Psoas muscle (tissue), 8 donors: ENCODE measurements at places on chromosomes 3 and 15. TPM values are rescaled to one million over a fixed set of nuclear protein-coding genes. Genes with fewer than 3 reads are reported as not detected.

DNA sequence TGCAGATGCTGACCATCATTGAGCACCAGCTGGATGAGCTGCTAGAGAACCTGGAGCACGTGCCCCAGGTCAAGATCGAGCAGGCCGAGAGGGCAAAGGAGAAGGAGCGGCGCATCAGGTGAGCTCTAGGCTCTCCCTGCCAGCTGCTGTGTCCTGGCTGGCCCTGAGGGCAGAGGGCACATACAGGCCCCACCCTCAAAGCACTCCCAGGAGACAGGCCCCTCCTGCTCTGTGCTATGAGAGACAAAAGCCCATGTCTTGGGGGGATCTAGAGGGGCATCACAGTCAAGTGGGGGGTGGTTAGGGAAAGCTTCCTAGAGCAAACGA lies 39.5 kb downstream of the CFAP100 start:
- no peaks in the 10 kb centered on the region for H3K27me3 ChIP-seq
- DNase-seq: no peak
- no peaks in the 10 kb centered on the region for H3K36me3 ChIP-seq
- H3K27ac ChIP-seq: no peak overlapping the region
- H3K4me1 ChIP-seq: peaks cover 6% of the 10 kb centered on the region

- H3K4me3 ChIP-seq: no peak overlapping the region
- H3K4me1 ChIP-seq: no peaks in the 10 kb centered on the region
- H3K27ac ChIP-seq: no peak overlapping the region
- no peak for DNase-seq
- no peaks in the 10 kb centered on the region for H3K27me3 ChIP-seq
Measured at GRCh38 chr15:67972377-67972776, 81.7 kb upstream of the PIAS1 start.

GRCh38 chr15:92117261-92117731 lies 263.8 kb downstream of the SLCO3A1 start:
- H3K36me3 ChIP-seq: no peaks in the 10 kb centered on the region
- H3K27me3 ChIP-seq: no peaks in the 10 kb centered on the region
- H3K27ac ChIP-seq: no peak overlapping the region
- H3K4me1 ChIP-seq: peaks cover 19% of the 10 kb centered on the region
- no peak for DNase-seq

GRCh38 chr3:172549144-172549543 lies 25.9 kb upstream of the TNFSF10 start:
- no peaks in the 10 kb centered on the region for H3K27me3 ChIP-seq
- H3K4me3 ChIP-seq: no peak overlapping the region
- no peak for DNase-seq
- no peaks in the 10 kb centered on the region for H3K4me1 ChIP-seq

DNA sequence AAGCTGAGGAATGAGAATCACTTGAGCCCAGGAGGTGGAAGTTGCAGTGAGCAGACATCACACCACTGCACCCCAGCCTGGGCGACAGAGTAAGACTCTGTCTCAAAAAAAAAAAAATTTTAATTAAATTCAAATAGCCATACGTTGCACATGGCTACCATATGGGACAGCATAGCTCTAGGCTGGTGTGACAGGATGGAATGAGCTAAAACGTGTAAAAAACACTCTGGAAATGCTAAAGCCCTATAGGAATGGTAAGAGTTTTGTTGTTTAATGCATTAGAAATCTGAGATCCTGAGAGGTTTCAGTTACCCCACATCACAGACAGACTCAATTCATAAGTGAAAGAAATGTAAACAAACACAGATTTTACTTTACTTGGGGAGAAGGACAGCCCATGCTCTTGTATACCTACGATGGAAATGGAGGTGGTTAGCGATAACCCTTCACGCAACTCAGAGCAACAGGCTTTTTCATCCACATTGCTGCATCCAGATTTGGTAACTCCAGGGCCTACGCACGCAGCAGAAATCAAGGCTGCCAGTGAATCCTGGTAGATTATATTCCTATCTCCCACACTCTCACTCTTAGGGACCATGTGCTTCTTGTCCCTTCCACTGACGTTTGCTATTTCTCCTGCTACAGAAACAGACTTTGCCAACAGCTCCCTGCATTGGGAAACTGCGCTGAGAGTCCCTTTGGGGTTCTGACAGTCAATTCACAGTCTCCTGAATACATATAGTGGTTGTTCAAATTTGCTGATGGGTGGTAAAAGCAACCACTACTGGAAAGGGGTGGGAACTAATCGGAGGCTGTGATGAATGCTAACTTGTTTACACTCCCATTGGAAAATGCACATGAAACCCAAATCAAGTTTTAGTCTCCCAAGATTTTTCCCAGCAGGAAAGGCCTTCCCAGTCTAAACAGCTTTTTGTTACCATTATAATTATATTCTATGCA lies 3.1 kb downstream of the SH3BP5 start:
- H3K36me3 ChIP-seq: no peaks in the 10 kb centered on the region
- no peaks in the 10 kb centered on the region for H3K27me3 ChIP-seq
- DNase-seq: no peak
- H3K27ac ChIP-seq: peak overlapping the region; percentile 85

- no peak overlapping the region for H3K4me3 ChIP-seq
- no peak overlapping the region for H3K27ac ChIP-seq
- DNase-seq: no peak
- H3K27me3 ChIP-seq: no peaks in the 10 kb centered on the region
- H3K4me1 ChIP-seq: no peaks in the 10 kb centered on the region
Measured at GRCh38 chr15:82531496-82532382, 8.5 kb downstream of the RPS17 start.

DNA sequence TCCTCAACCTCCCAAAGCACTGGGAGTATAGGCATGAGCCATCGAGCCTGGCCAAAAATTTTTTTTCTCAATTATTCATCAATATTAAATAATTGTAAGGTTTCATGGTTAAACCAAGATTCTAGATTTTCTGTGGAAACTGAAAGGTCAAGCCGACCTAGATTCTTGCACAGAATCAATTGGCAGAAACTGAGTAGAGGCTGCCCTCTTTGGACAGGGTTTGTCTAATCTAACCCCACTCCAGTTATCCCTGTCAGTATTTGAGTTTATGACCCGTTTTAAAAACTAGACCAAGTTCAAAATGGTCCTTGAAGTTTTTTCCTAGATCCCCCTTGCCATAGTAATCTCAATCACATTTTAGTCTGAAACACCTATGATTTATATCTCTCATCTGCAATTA lies 8.6 kb upstream of the ADAM10 start:
- no peaks in the 10 kb centered on the region for H3K27me3 ChIP-seq
- no peaks in the 10 kb centered on the region for H3K36me3 ChIP-seq
- H3K4me3 ChIP-seq: no peak overlapping the region
- no peaks in the 10 kb centered on the region for H3K4me1 ChIP-seq
- no peak for DNase-seq

DNA sequence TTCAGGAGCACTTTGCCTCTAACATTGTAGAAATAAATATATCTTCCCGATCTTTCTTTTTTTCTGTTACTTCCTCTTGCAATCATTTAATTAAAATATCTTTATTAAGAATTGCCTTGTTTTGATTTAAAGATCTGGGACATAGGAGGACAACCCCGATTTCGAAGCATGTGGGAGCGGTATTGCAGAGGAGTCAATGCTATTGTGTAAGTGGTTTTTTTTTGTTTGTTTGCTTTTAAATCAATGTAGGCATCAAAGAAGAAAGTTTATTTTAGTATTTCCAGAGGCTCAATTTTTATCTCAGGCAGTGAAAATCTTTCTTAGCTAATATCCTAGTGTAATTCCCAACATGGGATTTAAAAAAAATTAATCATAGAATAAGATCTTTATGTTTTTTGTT lies 15.5 kb upstream of the EDEM1 start:
- no peak overlapping the region for H3K4me3 ChIP-seq
- DNase-seq: no peak
- H3K27ac ChIP-seq: no peak overlapping the region
- peaks cover 8% of the 10 kb centered on the region for H3K4me1 ChIP-seq

GRCh38 chr3:8932507-8932906 lies 30.8 kb downstream of the RAD18 start:
- H3K27me3 ChIP-seq: no peaks in the 10 kb centered on the region
- H3K4me3 ChIP-seq: no peak overlapping the region
- no peak overlapping the region for H3K27ac ChIP-seq

DNA sequence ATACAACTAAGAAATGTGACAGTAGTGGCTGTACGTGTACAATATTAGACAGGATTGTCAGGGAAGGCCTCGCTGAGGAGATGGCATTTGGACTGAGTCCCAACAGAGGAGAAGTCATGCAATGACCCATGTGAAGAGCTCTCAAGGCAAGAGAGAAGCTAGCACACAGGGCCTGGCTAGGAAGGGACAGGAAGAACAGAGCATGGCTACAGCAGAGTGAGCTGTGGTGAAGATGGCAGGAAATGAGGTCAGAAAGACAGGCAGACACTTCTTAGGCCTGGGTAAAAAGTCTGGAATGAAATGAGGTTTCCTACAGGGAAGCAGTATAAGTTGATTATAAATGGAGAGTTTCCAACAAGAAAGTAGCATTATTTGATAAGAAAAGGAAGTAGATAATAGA lies 33.2 kb upstream of the LEKR1 start:
- DNase-seq: no peak
- no peaks in the 10 kb centered on the region for H3K27me3 ChIP-seq
- no peak overlapping the region for H3K4me3 ChIP-seq
- no peaks in the 10 kb centered on the region for H3K36me3 ChIP-seq
- no peak overlapping the region for H3K27ac ChIP-seq
- no peaks in the 10 kb centered on the region for H3K4me1 ChIP-seq

- H3K27ac ChIP-seq: no peak overlapping the region
- H3K36me3 ChIP-seq: no peaks in the 10 kb centered on the region
- H3K27me3 ChIP-seq: no peaks in the 10 kb centered on the region
- no peak for DNase-seq
Measured at GRCh38 chr3:14771593-14772497, 46.9 kb upstream of the FGD5 start.

GRCh38 chr3:69370156-69370883 lies 15.6 kb downstream of the FRMD4B start:
- H3K27ac ChIP-seq: no peak overlapping the region
- no peak overlapping the region for H3K4me3 ChIP-seq

GRCh38 chr15:46442184-46442583 lies 807.4 kb downstream of the SQOR start:
- no peaks in the 10 kb centered on the region for H3K4me1 ChIP-seq
- no peak for DNase-seq
- no peak overlapping the region for H3K4me3 ChIP-seq
- H3K27me3 ChIP-seq: no peaks in the 10 kb centered on the region
- no peak overlapping the region for H3K27ac ChIP-seq

GRCh38 chr15:42083916-42084315 lies 10.4 kb downstream of the PLA2G4D start:
- H3K27me3 ChIP-seq: no peaks in the 10 kb centered on the region
- DNase-seq: no peak
- no peaks in the 10 kb centered on the region for H3K4me1 ChIP-seq
- no peak overlapping the region for H3K27ac ChIP-seq
- H3K36me3 ChIP-seq: no peaks in the 10 kb centered on the region
- H3K4me3 ChIP-seq: no peak overlapping the region

GRCh38 chr3:98914210-98915080 lies 12.9 kb upstream of the DCBLD2 start:
- H3K27me3 ChIP-seq: no peaks in the 10 kb centered on the region
- H3K36me3 ChIP-seq: no peaks in the 10 kb centered on the region
- H3K4me1 ChIP-seq: no peaks in the 10 kb centered on the region
- H3K27ac ChIP-seq: no peak overlapping the region

DNA sequence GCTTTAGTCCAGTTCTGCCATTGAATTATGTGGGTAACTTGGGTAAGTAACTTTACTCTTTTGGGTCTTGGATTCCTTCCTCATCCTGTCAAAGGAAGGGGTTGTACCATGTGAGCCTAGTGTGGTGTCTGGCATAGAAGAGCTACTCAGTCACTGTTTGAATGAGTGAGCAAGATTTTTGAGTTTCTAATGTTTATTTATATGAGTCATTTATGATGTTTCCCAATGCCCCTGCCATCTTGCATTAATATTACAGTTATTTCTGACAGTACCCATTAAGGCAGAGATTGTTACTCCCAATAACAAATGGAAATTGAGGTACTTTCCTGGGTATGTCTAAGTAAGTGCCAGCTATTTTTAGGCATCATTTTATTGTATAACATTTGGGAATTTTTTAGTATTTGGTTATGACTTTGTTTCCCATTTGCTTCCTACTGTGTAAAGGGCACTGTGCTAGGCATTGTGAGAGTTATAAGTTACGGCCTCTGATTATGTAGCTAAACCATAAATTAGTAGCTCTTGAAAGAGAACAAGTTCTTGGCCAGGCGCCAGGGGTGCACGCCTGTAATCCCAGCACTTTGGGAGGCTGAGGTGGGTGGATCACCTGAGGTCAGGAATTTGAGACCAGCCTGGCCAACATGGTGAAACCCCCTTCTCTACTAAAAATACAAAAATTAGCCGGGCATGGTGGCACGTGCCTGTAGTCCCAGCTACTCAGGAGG lies 23.5 kb downstream of the NR1D2 start:
- H3K4me3 ChIP-seq: no peak overlapping the region
- H3K36me3 ChIP-seq: peaks cover 96% of the 10 kb centered on the region
- peaks cover 43% of the 10 kb centered on the region for H3K4me1 ChIP-seq
- peak overlapping the region; percentile 47 for H3K27ac ChIP-seq

DNA sequence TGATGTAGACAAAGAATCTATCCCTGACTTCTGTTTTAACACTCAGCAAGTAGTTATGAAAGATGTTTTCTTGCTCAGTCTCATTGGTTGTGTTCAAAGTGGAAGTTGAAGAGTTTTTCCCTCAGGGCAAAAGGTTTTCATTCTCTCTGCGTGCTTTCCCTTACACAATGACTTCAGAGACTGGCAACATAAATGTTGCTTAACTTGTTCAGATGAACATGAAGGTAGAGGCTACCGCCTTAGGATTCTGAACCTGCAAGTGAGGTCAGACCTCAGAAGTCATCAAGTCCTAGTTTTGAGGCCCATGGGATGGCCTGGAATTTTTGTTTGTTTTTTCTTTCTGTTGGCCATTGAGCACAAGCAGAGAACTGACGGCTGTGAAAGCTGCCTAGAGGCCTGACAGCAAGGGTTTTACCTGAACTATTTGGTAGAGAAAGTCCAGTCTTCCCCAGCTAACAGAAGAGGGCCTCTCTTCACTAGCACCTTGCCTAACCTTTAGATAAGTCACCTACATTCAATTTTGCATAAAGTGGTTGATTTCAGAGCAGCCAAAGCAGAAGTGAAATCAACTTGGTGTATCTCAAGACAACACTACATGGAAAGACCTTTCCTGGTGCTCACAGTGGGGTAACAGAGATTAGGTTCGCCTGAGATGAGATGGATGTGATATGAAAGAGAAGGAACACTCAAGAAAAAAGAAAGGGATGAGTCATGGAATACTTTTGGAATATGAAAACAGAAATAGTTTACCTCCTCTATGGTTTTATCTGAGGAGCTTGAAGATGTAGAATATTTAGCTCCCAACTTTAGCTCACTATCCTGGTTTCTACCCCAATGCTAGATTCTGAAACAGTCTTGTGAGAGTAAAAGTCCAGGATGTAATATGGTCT lies 53.6 kb upstream of the AP4E1 start:
- no peaks in the 10 kb centered on the region for H3K27me3 ChIP-seq
- no peak overlapping the region for H3K4me3 ChIP-seq
- DNase-seq: no peak
- H3K36me3 ChIP-seq: no peaks in the 10 kb centered on the region
- no peak overlapping the region for H3K27ac ChIP-seq

Gene TM4SF18
- 2.7 TPM for total RNA-seq

Gene LMAN1L
- not detected for total RNA-seq

Gene GPR160
- total RNA-seq: 0.92 TPM

Gene P2RY12
- total RNA-seq: 0.25 TPM

Gene AHSG
- total RNA-seq: not detected

Gene ARL14
- total RNA-seq: not detected

Gene NR1I2
- not detected for total RNA-seq

Gene CPLX3
- total RNA-seq: not detected

Gene C3orf52
- total RNA-seq: 2.1 TPM

Gene GPR62
- total RNA-seq: 0.45 TPM

Gene PLA1A
- 5.0 TPM for total RNA-seq

Gene DUOXA2
- not detected for total RNA-seq

Gene SLC6A1
- total RNA-seq: 1.9 TPM
